ENCODE measurements at places on chromosomes 16 and 17.
A peak's percentile ranks its signal among the peaks of the same experiment; 100 is the strongest.

- DNase-seq = no peak
These were observed 3.2 kb downstream of the ARHGAP27 start for GRCh38 chr17:45429339-45430005.

GRCh38 chr17:65362826-65363225, 198.6 kb downstream of the AXIN2 start:
- no peak for DNase-seq

GRCh38 chr17:73281928-73282327, 20.2 kb upstream of the CPSF4L start:
- no peak for DNase-seq

- no peak for DNase-seq
These were observed 5.7 kb downstream of the HS3ST3B1 start for GRCh38 chr17:14306596-14306995.

GRCh38 chr16:71724320-71724751, at the start of gene PHLPP2:
PHLPP2 (minus strand) TSS chr16:71724701; CDS start chr16:71714795, 9,906 bp downstream.
- no peak for DNase-seq

DNA sequence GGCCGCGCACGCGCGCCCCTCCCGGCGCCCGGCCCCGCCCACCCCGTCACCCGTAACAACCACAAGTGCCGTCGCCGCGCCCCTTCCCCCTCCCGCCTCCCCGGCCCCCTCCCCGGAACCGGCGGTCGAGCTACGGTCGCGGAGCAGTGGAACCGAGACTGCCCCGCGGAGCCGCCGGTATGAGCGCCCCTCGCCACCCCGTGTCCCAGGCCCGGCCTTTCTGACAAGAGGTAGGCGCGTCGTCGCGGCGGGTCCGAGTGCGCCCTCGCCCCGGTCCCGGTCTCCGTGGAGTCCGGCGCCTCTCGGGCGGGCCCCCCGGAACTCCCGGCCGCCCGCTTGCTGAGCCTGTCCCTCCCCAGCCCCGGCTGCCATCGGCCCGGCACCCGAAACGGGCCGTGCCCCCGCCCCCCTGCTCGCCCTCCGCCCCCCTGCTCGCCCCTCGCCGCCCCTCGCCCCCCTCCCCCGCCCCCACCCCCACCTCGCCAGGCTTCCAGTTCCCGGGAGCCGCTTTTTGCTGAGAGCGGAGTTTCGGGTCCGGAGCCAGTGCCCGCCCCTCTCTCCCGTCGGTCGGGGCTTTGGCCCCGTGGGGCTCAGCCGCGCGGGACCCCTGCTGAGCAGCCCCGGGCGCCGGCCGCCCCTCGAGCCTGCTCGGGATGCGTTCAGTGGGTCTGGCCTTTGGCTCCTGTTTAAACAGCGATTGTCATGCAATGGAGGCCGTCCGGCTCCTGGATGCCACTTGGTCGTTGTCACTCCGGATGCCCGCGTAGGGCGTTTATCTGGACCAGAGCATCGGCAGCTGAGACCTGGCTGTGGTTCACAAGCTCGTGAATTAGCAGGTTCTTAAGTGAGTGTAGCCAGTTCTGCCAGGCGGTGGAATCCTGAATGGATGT, at the start of gene SEC14L1:
Gene SEC14L1 (plus strand): TSS at position 92 of the 890 bp plus-strand sequence. CDS start 2,628 bp downstream, outside the sequence.
- peak; percentile 53 for DNase-seq

DNA sequence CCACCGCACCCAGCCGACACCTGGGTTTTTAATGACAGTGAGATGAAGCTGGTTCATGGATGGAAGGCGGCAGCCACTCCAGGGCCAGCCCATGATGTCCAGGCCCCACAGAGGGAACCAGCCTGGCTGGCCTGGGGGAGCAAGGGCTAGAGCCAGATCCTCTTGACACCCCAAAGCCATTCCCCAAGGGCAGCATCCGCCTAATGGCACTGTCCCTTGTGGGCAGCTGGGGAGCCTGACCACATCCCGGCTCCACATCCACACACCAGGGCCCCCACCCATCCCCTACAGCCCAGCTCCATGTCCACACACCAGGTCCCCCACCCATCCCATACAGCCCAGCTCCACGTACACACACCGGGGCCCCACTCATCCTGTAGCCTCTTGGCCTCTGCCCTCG, 53.3 kb upstream of the ACSF3 start:
- no peak for DNase-seq

- no peak for DNase-seq
These were observed 37.6 kb downstream of the ZNF750 start for GRCh38 chr17:82802075-82802780.
